ENCODE measurements at places on chromosomes 3 and 15.

- peak; percentile 68 for DNase-seq
Measured at GRCh38 chr3:146577662-146578061, 27.5 kb downstream of the PLSCR5 start.

- no peak for DNase-seq
Measured at GRCh38 chr15:92638291-92638708, 17.3 kb downstream of the FAM174B start.

- no peak for DNase-seq
Measured at GRCh38 chr3:54358316-54358715, 236.0 kb downstream of the CACNA2D3 start.

DNA sequence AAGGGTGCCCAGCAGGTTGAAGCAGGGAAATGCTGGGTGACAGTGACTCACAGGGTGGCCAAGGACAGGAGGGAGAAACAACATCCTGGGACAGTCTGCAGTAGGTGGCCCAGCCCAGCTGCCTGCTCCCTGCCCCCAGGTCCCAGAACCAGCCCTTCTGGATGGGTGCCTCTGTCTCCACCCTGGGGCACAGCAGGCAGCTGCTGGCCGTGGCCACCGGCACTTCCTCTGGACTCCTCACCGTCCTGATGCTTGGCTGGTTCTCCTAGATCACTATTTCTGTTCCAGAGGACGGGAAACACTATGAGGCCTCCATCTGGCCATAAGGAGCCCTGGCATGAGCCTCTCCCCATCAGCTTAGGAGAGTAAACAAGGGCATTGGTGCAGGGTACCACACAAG lies 258.9 kb downstream of the XXYLT1 start:
- no peak for DNase-seq

DNA sequence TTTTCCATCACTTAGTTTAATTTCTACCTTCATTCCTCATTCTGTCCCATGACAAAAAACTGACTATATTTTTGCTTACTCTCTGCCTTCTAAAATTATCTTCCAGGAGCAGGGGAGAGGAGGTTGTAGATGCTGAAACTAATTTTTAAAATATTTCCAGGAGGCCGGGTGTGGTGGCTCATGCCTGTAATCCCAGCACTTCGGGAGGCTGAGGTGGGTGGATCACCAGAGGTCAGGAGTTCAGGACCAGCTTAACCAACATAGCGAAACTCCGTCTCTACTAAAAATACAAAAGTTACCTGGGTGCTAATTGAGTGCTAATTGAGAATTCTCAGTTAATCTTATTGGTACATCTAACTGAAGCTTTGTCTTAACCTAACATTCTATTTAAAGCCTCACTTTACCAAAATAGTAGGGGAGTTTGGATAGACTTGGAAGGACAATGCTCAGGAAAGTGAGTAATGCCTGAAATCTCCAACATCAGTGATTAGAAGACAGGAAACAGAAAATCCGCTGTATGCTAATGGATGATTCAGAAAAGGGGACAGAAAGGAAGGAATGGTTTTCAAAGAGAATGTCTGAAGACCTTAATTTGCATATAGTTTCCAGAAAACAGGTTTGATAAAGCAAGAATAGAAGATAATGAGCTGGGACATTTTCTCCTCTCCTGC lies 336.1 kb downstream of the GBE1 start:
- DNase-seq, result peak; percentile 72

GRCh38 chr15:40340038-40340739 lies 550 bp downstream of the CCDC9B start:
- no peak for DNase-seq

- DNase-seq, result no peak
Measured at GRCh38 chr3:126338790-126339288, 18.4 kb downstream of the KLF15 start.

DNA sequence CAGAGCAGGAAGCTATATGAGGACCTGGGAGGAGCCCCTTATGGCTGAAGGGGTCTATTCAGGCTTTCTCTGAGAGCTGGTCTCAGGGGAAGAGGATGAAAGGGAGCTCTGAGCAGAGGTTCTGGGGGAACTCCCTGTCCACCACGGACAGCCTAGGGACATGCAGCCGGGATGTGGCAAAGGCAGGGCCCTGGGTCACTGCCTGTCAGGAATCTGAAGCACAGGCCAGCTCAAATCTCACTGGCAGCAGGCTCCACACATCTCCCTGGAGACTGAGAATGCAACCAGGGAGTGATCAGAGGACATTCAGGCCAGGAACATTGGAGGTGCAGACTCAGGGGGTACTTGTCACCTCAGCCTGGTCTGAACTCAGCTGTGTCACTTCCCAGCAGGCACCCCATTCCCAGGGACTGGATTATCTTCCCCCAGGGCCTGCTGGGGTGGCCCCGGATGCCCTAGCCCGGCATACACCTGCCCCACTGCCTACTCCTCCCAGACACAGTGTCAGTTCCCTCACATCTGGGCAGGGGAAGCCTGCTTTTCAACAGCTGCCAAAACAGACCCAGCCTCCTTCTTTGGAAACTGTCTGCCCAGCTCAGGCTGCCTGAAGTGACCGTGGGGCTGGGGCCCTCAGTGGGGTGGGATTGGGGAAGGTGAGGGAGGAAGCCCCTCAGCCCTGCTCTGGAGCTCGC lies 18.3 kb upstream of the SEMA3F start:
- no peak for DNase-seq

- no peak for DNase-seq
Measured at GRCh38 chr3:160725338-160725737, 30.7 kb upstream of the PPM1L start.

- DNase-seq, result no peak
Measured at GRCh38 chr3:15820911-15821310, 23.1 kb upstream of the ANKRD28 start.

DNA sequence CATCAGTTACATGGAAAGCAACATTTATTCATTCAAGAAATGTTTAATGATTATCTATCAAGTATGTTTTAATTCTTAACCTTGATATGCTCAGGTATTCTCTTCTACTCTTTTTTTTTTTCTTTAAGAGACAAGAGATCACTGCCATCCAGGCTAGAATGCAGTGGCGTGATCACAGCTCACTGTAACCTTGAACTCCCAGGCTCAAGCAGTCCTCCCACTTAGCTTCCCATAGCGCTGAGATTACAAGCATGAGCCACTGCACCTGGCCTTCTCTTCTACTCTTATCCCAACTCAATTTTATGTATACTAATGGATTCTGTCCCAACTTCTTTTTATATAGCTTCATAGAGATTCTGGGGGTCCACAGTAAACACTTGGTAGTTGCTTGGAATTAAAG lies 50.9 kb downstream of the SETD2 start:
- DNase-seq, result no peak

- DNase-seq, result no peak
Measured at GRCh38 chr3:173639098-173639497, 241.6 kb downstream of the NLGN1 start.

DNA sequence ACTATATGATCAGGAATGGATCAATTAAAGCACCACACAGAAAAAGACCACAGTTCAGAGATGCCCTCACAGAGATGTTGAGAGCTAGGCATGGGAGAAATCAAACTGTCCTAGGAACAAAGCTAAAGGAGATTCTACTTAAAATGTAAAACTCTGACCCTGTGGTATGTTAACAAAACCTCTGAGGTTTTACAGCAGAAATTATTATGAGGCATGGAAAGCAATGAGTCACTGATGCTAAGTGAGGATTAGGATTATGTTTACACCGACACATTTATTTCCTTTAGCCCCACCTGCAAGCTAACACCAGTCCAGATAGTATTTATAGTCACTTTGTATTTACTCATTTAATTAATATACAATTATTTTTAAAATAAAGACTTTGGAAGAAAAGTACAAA lies 1242.2 kb downstream of the OTOL1 start:
- DNase-seq, result peak; percentile 54

DNA sequence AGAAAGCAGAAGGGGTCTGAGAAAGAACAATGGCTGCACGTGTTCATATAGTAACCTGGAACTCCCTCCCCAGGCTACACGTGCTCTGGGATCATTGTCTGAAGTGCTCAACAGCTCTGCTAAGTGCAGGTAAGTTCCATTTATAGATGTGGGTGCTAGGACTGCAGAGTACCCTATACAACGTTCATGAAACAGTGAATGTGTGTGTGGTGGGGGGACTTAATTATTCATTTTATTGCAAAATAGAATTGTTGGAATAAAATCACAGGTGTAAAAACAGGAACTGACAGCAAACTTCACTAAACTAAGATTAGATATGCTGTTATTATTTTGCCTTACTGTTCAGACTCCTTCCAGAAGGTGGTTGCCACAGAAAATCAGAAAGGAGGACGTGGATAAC lies 68.5 kb downstream of the CCR4 start:
- no peak for DNase-seq

- DNase-seq, result peak; percentile 88
Measured at GRCh38 chr3:23710555-23710954, 95.2 kb upstream of the UBE2E1 start.

GRCh38 chr15:63971427-63971805 lies 74.9 kb downstream of the DAPK2 start:
- DNase-seq, result no peak

GRCh38 chr3:4416961-4417360 lies 50.1 kb downstream of the SUMF1 start:
- peak; percentile 89 for DNase-seq

- DNase-seq, result no peak
Measured at GRCh38 chr3:181484026-181484425, 227.7 kb upstream of the SOX2 start.

DNA sequence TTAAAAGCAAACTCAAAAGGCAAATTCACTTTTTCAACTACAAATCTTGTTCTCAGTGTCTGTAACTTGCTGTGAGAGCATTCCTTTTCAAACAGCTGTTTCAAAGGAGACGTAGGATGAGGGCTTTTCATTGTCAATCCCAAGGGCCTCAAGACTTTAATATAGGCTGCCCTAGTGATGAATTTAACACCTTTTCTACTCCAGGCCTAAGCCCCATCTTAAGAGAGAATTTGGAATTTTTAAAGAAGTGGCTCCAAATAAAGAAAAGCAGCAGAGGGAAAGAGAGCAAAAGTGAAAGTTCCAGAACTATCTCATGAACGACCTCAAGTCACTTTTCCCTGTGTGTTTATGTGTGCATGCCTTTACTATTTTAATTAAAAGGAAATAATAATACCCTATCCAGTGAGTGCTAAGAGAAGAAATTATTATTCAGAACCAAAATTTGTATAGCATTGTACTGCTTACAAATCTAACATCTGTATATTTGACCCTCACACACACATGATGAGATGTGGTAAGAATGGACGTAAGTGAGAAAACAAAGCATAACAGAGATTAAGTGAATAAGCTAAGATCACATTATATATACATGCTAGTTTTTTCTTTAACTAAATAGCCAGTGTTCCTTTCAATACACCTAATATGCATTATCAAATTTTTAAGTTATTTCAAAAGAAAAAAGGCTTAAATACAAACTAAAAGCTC lies 196.4 kb downstream of the VGLL3 start:
- peak; percentile 35 for DNase-seq

GRCh38 chr3:69354948-69355347 lies 30.9 kb downstream of the FRMD4B start:
- no peak for DNase-seq

- DNase-seq, result no peak
Measured at GRCh38 chr15:97959724-97960363, 659 bp upstream of the ARRDC4 start.

GRCh38 chr15:31485431-31485830 lies 158.8 kb downstream of the KLF13 start:
- DNase-seq, result no peak

DNA sequence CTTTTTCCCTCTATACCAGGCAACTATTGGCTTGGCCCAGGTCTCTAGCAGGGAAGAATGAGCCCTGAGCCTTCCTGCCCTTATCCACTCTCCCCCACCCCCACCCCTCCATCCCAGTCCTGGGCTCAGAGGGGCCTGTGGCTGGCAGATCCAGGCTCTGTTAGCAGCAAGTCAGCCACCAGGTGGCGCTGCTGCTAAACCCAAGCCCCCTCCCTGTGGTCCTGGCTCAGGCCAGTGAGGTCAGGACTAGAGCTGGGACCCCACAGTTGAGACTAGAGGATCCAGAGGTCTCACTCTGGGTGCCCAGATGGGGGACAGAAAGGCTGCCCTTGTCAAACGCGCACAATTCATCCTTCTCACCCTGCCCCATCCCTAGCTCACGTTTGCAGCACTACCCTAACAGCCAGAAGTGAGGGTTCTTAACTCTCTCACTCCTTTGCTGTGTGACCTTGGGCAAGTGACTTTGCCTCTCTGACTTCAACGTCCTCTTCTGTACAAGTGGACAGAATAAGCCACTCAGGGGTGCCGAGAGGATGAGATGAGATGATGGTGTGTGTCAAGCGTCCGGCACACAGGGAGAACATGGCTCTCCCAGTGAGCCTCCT lies 46.8 kb upstream of the SLC6A1 start:
- DNase-seq, result peak; percentile 28

GRCh38 chr3:141076797-141077571 lies 25.8 kb downstream of the SPSB4 start:
- peak; percentile 35 for DNase-seq

DNA sequence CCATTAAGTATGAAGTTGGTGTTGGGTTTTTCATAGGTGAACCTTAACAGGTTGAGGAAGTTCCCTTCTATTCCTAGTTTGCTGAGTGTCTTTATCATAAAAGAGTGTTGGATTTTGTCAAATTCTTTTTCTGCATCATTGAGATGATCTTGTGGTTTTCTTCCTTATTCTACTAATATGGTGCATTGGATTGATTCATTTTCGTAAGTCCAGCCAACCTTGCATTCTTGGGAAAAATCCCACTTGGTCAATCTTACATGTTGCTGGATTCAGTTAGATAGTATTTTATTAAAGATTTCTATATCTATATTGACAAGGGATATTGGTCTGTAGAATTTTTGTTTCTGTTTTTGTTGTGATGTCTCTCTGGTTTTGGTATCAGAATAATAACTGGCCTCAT lies 83.7 kb upstream of the C15orf39 start:
- DNase-seq, result no peak

DNA sequence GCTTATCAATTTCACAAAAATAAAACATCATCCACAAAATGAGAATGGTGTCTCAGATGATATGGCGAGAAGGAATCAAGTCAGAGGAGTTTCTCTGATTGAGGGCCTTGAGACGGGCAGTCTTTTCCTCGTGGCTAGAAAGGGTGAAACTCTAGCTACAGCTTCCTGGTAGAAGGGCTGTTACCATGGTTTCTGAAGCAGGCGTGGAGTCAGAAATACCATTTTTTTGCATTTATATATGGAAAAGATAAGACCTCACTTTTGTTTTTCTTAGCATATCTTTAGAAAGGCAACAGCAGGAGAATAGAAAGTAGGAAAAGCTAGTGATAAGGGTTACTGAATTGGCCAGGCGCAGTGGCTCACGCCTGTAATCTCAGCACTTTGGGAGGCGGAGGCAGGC lies 17.3 kb upstream of the SAMD7 start:
- no peak for DNase-seq

- DNase-seq, result peak; percentile 98
Measured at GRCh38 chr3:138389841-138390581, 41.6 kb downstream of the MRAS start.

DNA sequence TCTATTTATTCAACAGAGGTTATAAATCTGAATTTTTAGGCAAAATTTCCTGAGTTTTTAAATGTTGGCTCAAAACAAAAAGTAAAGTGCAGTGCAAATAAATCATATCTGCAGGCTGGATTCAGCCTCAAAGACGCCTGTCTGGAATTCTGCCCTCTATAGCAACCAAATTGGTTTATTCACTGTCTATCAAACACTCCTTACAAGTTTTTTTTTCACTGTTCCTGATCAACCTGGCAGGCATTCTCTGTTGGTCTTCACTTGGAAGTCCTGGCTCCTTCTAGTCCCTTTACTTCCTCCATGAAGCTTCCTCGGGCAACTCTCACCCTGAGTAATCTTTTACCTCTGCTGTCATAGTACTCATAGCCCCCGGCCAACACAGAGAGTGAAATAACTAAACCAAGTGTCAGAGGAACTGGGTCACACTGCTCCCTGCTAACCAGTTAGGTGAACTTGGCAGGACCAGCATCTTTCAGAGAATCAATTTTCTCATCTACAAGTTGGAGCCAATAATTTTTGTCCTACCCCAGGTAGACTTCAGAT lies 36.8 kb upstream of the TIPARP start:
- no peak for DNase-seq
